Stimulated activated naive B cell treated with anti-CD40 and anti-IgM and Interleukin-4, amounts not matched to agents 10 μg/mL and 1 μg/mL and 100 μg/mL, for 72 hours (primary cell): ENCODE measurements at places on chromosomes 16 and 17.
A peak's percentile ranks its signal among the peaks of the same experiment; 100 is the strongest.

GRCh38 chr16:8905795-8906591 is 23.8 kb downstream of the LITAFD start:
- no peak overlapping the region for H3K4me3 ChIP-seq
- peaks cover 15% of the 10 kb centered on the region for H3K4me1 ChIP-seq
- H3K27me3 ChIP-seq = no peaks in the 10 kb centered on the region

- no peak overlapping the region for H3K4me3 ChIP-seq
- H3K27ac ChIP-seq = no peak overlapping the region
- H3K4me1 ChIP-seq = peaks cover 3% of the 10 kb centered on the region
- DNase-seq = no peak
- H3K27me3 ChIP-seq = peaks cover 60% of the 10 kb centered on the region
These were observed 9.0 kb downstream of the HLF start for GRCh38 chr17:55273579-55274354.

- H3K4me1 ChIP-seq = no peaks in the 10 kb centered on the region
- DNase-seq = no peak
- H3K36me3 ChIP-seq = peaks cover 48% of the 10 kb centered on the region
- H3K27me3 ChIP-seq = no peaks in the 10 kb centered on the region
These were observed 9.6 kb downstream of the AP2B1 start for GRCh38 chr17:35596530-35597233.

DNA sequence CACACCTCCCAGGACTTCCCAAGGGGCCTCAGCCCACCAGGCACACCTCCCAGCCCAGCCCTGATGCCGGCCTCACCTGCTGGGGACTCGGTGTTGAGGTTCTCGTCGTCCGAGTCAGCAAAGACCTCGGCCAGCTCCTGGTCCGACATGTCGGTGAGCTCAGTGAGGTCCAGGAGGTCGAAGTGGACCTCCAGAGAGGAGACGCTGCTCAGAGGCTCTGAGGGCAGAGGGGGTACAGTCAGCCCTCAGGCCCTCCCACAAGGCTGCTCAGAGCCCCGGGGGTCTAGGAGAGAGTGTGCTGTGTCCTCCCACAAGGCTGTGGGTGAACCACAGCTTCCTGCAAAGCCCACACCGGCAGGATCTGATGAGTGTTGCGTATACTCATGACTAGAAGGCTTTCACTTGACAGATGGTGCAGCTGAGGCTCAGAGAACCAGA is 10.5 kb downstream of the DBNDD1 start:
- peak overlapping the region; percentile 96 for H3K27ac ChIP-seq
- H3K4me1 ChIP-seq = peaks cover 41% of the 10 kb centered on the region
- peak overlapping the region; percentile 68 for H3K4me3 ChIP-seq
- DNase-seq = peak; percentile 82
- no peaks in the 10 kb centered on the region for H3K27me3 ChIP-seq

- no peaks in the 10 kb centered on the region for H3K27me3 ChIP-seq
- peak overlapping the region; percentile 72 for H3K4me3 ChIP-seq
- H3K4me1 ChIP-seq = peaks cover 35% of the 10 kb centered on the region
- peak; percentile 65 for DNase-seq
These were observed 6.5 kb upstream of the NUBP1 start for GRCh38 chr16:10737068-10737625.

DNA sequence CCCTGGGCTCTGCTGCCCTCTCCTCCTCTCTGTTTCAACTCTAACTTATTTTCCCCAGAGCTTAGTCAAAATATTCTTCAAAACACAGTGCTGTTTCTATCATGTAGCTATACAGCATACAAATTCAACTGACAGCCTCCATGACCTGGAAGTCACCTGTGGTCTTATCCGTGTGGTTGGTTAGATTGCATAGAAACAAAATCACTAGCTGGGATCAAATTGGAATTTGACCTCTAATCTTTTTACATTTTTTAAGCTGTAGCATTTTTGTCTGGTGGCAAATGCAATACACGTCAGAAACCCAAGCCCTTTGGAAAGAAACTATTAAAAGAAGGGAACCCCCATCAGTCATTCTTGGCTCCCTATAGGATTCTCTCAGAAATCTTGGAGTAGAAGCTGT is 57.3 kb downstream of the ABCC12 start:
- H3K27ac ChIP-seq = no peak overlapping the region
- no peaks in the 10 kb centered on the region for H3K36me3 ChIP-seq
- no peak overlapping the region for H3K4me3 ChIP-seq
- H3K27me3 ChIP-seq = peaks cover 5% of the 10 kb centered on the region

DNA sequence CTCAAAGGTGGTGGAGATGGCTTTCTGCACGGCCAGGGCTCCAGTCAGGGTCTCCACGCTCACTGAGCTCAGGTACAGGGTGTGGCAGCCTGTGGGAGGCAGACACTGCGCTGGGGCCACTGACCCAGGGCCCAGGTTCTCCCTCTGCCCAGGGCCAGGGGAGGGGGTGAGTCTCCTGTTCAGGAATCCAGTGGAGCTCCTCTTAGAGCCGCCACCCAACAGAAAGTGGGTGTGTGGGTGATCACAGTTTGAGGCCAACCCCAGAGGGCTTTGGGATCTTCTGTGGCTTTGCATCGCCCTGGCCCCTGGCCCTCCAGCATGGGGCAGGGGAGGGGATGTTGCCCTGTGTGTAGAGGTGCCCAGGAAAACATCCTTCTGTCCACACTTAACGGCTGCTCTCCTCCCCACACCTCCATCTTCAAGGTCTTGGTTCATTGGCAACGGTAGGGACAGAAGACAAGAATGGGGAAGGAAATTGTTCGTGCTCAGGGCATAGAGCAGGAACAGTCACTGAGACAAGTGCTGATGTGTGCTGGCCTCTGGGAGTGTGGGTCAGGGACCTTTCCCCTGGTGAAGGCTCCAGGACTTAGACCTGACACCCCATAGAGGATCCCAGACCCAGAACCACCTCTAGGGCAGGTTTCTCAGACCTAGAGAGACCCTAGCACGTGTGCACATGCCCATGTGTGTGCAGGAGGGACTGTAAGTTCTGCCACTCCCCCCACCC is 21.5 kb downstream of the TNS4 start:
- H3K4me1 ChIP-seq = peaks cover 37% of the 10 kb centered on the region
- H3K4me3 ChIP-seq = no peak overlapping the region
- no peaks in the 10 kb centered on the region for H3K36me3 ChIP-seq

DNA sequence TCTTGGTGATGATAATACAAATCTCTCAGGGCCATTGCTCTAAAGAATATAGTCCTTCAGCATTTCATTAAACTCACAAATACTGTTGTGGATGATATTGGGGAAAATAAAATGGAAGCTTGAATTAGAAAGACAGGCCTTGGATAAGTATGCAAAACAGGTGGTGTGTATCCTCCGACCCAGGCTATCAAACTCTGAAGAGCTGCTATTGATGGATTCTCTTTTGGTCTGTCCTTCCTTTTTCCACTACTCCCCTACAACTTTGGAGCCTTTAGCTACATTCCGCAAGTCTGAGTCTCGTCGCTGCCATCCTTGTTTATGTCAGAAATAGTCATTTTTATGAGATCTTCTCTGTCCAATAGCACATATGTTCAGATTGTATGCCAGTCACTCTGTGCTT is 351.6 kb downstream of the KCNJ2 start:
- H3K27ac ChIP-seq = no peak overlapping the region
- no peak for DNase-seq

GRCh38 chr17:71866095-71866494 is 254.7 kb upstream of the SOX9 start:
- H3K4me3 ChIP-seq = no peak overlapping the region
- no peaks in the 10 kb centered on the region for H3K36me3 ChIP-seq
- H3K4me1 ChIP-seq = no peaks in the 10 kb centered on the region
- H3K27ac ChIP-seq = no peak overlapping the region

- H3K27ac ChIP-seq = no peak overlapping the region
- H3K4me3 ChIP-seq = no peak overlapping the region
- peaks cover 4% of the 10 kb centered on the region for H3K27me3 ChIP-seq
- H3K4me1 ChIP-seq = peaks cover 1% of the 10 kb centered on the region
These were observed 24.4 kb downstream of the TBX21 start for GRCh38 chr17:47757386-47757785.

DNA sequence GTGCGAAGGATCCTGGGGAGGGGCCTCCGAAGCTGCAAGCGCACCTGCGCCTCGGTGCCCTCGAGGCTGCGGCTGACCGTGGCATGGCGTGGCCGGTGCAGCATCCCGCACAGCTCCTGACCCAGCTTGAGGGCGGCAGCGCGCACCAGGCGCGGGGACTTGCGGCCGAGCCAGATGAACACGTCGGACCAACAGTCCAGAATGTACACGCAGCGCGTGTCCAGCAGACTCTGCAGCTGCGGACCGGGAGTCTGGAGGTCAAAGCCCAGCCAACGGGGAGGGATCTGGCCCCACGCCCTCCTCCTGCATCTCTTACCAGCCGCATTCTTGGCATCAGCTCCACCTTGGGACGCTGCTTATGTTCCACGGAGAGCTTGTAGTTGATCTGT is 10.9 kb downstream of the FLII start:
- no peaks in the 10 kb centered on the region for H3K27me3 ChIP-seq
- no peak for DNase-seq
- peaks cover 62% of the 10 kb centered on the region for H3K36me3 ChIP-seq

GRCh38 chr17:32496395-32497073 is 9.7 kb downstream of the CDK5R1 start:
- peaks cover 28% of the 10 kb centered on the region for H3K4me1 ChIP-seq
- peaks cover 3% of the 10 kb centered on the region for H3K36me3 ChIP-seq
- no peak overlapping the region for H3K27ac ChIP-seq
- H3K27me3 ChIP-seq = no peaks in the 10 kb centered on the region
- DNase-seq = no peak
- no peak overlapping the region for H3K4me3 ChIP-seq

DNA sequence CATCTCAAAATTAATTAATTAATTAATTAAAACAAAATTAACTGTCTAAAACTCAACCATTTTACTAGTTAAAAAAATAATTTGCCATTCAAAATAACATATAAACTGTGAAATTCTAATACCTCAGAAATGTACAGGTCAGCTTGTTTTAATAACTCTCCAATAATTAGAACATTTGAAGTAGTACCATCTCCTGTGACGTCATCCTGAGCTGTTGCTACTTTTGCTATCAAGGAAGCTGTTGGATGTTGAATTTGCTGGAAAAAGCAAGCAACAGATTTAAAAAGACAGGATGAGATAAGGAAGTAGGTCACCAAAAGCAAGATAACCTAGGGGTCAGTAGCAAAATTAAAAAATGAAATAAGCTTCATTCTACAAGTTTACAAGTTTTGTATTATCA is 2.8 kb downstream of the CCT6B start:
- H3K27ac ChIP-seq = no peak overlapping the region
- H3K4me1 ChIP-seq = peaks cover 12% of the 10 kb centered on the region
- no peak overlapping the region for H3K4me3 ChIP-seq
- H3K27me3 ChIP-seq = peaks cover 20% of the 10 kb centered on the region
- DNase-seq = no peak

DNA sequence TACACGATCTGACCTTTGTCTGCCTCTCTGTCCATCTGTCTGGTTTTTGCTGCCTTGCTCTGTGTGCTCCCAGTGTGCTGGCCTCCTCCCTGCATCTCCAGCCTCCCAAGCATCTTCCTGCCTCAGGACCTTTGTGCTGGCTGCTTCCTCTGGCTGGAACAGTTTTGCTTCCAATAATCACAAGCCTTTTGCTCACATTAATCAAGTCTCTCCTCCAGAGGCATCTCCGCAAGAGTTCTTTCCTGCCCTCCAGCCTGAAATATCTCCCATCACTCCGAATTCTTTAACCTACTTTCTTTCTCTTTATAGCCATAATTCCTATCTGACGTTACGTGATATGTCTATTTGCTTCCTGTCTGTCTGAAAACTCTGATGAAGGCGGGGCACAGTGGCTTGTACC is 267.1 kb downstream of the ABCC12 start:
- H3K36me3 ChIP-seq = no peaks in the 10 kb centered on the region
- DNase-seq = no peak
- no peak overlapping the region for H3K27ac ChIP-seq
- H3K4me3 ChIP-seq = no peak overlapping the region
- peaks cover 17% of the 10 kb centered on the region for H3K27me3 ChIP-seq

GRCh38 chr17:34920676-34921075 is 40.6 kb downstream of the CCT6B start:
- no peaks in the 10 kb centered on the region for H3K4me1 ChIP-seq
- no peak overlapping the region for H3K4me3 ChIP-seq
- no peaks in the 10 kb centered on the region for H3K36me3 ChIP-seq
- H3K27ac ChIP-seq = no peak overlapping the region

- no peak overlapping the region for H3K27ac ChIP-seq
- H3K4me1 ChIP-seq = no peaks in the 10 kb centered on the region
- H3K27me3 ChIP-seq = no peaks in the 10 kb centered on the region
- H3K36me3 ChIP-seq = peaks cover 27% of the 10 kb centered on the region
- no peak for DNase-seq
These were observed 9.6 kb upstream of the FBF1 start for GRCh38 chr17:75950421-75950820.

DNA sequence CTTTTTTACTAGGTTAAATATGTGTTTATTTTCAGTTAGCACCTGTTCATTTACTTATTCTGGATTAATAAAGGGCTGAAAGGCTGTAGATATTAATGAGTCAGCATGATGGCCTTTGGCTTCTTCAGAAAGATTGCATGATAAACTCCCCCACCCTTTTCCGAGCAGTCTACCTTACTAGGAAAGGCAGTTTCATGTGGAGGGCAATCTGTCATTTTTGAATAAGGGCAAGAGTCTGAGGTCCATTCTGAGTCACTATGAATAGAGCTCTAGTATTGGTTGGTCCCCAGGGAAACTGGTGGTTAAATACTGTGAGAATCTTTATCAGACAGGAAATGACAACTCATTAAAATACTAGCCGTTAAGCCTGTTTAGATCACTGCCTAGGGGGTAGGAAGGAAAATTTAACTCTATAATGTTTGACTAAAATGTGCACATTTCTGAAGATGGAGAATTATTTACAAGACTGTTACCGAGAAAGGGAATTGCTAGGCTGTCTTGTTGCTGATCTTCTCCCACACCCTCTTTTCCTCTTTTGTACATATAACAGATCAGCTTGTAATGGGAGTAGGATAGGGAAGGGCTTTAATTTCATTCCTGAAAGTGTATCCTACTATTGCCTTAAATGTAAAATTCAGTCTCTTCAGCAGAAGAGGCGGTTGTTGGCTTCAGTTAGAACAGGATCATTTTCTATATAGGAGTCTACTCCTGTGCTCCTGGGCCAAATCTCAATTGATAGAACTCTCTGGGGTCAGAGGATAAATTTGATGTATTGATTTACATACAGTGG is 63.3 kb downstream of the TUBD1 start:
- peak overlapping the region; percentile 97 for H3K27ac ChIP-seq
- H3K27me3 ChIP-seq = no peaks in the 10 kb centered on the region
- H3K36me3 ChIP-seq = peaks cover 2% of the 10 kb centered on the region
- H3K4me3 ChIP-seq = peak overlapping the region; percentile 80
- DNase-seq = peak; percentile 77

GRCh38 chr16:76955629-76956028 is 235.4 kb upstream of the MON1B start:
- H3K27me3 ChIP-seq = no peaks in the 10 kb centered on the region
- H3K4me1 ChIP-seq = no peaks in the 10 kb centered on the region
- no peak overlapping the region for H3K27ac ChIP-seq
- H3K4me3 ChIP-seq = no peak overlapping the region
- no peaks in the 10 kb centered on the region for H3K36me3 ChIP-seq

GRCh38 chr17:50026837-50027171 is 29.1 kb upstream of the ITGA3 start:
- peaks cover 11% of the 10 kb centered on the region for H3K4me1 ChIP-seq
- peak; percentile 56 for DNase-seq
- H3K4me3 ChIP-seq = peak overlapping the region; percentile 37
- H3K36me3 ChIP-seq = no peaks in the 10 kb centered on the region

- H3K4me1 ChIP-seq = peaks cover 43% of the 10 kb centered on the region
- H3K27me3 ChIP-seq = peaks cover 42% of the 10 kb centered on the region
- H3K36me3 ChIP-seq = peaks cover 2% of the 10 kb centered on the region
- no peak for DNase-seq
- no peak overlapping the region for H3K27ac ChIP-seq
These were observed 746 bp downstream of the GNAO1 start for GRCh38 chr16:56191835-56192634.

GRCh38 chr16:56281249-56281805 is 90.0 kb downstream of the GNAO1 start:
- H3K27ac ChIP-seq = peak overlapping the region; percentile 53
- H3K4me3 ChIP-seq = no peak overlapping the region
- H3K4me1 ChIP-seq = peaks cover 29% of the 10 kb centered on the region
- H3K36me3 ChIP-seq = no peaks in the 10 kb centered on the region
